PC-3 (cell line): ENCODE measurements at places on chromosomes 1 and 21.

GRCh38 chr1:167294528-167294927 is 73.8 kb downstream of the POU2F1 start:
- no peak for DNase-seq

DNA sequence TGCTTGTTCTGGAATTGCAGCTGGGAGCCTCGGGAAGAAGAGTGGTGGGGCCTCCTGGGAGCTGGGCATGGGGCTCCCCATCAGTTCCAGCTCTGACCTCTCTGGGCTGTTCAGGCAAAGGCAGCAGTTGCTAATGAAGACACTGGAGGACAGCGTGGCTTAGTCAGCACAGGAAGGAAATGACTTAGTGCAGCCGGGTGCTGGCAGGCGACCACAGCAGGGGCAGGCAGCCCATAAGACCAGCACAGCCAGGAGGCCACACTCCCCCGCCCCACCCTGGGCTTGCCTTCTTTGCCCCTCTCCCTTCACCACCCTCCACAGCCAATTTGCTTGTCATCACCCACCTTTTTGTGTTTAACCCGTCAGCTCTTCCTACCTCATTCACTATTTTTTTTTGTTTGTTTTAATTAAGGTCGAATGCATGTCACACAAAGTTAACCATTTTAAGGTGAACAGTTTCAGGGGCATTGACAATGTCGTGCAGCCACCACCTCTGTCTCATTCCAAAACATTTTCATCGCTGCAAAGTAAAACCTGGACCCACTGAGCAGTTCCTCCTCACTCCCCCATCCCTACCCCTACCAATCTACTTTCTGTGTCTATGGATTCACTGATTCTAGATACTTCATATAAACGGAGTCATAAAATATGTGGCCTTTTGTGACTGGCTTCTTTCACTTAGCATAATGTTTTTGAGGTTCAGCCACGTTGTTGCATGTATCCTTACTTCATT is 10.9 kb downstream of the OLIG2 start:
- DNase-seq = peak; percentile 57

DNA sequence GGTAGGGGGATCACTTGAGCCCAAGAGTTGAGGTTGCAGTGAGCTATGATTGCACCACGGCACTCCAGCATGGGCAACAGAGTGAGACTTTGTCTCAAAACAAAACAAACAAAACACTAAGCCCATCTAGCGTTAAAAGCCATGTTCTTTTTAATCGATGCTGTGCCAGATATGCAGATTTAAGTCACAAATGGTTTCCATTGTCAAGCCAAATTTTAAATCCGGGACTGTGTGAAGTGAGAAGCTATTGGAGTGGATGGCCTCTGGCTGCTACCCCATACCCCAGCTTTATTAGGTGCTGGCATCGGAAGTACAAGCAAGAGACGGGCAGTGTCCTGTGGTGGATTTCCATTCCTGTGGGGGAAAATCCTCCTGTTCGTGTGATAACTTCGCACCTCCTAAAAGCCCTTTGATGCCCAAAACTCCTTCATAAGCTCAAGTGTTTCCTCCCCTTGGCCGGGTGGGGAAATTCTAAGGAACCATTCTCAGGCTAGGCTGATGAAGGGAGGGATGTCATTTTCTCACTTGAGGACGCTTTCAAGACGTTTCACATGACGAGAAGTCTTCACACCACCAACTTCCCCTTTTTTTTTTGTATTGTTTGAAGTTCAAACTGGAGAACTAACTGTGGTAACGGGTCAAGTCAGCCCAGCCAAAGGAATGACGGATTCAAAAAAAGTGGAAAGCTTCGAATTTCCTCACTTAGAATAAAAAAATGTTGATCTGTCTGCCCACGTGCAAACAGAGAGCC is 140.8 kb downstream of the KAZN start:
- DNase-seq = no peak

- no peak for DNase-seq
Observed at GRCh38 chr1:156848461-156849150, 10.3 kb downstream of the INSRR start.

DNA sequence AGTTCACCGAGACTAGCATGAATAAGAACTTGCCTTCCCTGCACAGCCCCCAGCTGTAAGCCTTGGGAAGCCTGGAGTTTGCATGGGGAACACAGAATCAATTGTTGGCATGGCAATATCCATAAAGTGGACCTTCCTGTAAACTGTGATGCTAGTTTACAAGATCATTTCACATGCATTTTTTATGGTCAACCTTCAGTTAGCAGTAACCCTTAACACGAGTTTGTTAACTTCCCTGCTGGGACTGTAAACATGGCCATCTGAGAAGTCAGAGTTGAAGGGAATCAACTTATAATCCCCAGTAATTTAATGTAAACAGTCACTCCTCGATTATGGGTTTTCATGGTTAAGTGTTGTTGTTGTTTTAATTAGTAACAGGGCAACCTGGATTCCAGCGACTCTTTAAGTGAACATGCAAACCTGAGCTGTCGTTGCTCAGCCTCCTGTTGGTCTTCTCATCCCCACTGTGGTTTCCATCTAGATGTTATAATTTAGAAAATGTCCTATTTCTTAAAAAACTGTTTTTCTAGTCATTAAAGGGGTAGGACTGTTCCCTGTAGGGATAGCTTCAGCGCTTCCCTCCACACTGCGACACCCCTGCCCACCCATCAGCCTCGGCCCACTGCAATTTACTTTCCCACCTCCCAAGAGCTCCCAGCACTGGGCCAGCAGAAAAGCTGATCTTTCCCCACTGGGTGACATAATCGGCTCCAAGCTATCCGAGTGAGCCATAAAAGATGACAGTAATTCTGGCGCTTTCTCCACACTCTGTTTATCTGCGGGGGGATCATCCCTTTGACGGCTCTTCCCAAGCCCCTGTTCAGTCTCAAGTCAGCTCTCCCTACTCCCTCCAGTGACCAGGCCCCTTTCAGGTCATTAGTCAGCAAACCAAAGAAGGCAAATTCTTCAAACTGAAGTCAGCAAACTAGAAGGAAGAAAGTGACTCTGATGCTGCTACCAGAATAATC is 107.6 kb upstream of the IPO9 start:
- no peak for DNase-seq
